AG09319 (cell line): ENCODE measurements at places on chromosomes 11 and 22.

DNA sequence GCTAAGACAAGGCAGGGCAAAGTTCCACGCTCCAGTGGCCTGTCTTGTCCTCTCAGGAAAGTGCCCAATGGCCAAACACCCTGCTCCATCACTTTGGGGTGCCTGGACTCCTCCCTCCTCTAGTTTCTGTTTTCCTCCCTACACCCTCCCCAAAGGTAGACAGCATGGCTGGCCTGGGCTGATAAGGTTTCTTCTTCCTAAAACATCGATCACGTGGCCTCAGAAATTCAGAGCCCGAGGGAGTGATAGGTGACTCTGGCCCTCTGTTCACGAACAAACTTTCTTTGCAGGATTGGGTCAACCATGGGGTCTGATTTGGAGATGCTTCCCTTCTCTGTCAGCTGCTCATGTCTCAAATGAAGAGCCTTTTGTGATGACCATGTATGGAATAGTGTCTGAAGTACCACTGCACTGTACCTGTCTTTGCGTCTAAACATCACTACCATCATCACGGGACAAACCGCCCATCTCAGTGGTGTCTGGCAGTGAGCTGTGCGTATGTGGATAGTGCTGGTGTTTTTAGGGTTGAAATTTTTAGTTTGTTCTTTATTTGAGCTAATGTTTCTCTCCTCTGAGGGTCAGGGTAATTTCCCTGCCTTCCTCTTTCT is 6.1 kb downstream of the MICAL2 start:
- no peak for DNase-seq

- no peak for DNase-seq
Measured at GRCh38 chr22:40010746-40011145, 16.0 kb downstream of the FAM83F start.

- no peak for DNase-seq
Measured at GRCh38 chr11:64809781-64810241, 540 bp downstream of the MEN1 start.

- no peak for DNase-seq
Measured at GRCh38 chr11:66556086-66556485, 9.4 kb downstream of the ACTN3 start.

- DNase-seq: no peak
Measured at GRCh38 chr11:24511511-24511910, 14.7 kb downstream of the LUZP2 start.

DNA sequence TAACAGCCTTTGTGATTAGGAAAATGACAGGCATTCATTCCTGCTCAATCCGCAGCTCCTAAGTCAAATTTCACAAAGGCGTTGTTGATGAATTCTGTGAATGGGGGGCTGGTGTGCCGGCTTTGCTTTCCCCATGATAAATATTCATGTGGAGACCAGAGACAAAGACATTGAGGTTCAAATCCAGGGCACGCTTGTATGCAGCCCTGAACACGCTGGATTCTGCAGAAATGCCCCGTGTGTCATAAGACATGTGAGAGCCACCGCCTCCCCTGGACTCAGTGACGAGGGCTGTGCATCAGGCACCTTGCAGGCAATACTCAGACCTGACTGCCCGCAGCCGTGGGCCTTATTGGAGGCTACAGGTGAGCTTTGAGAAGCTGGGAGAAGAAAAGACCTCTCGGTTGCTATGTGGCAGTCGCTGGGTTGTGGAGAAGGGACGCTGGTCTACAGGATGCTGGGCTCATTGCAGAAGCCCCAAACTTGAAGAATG is 906.2 kb downstream of the BRD1 start:
- no peak for DNase-seq

DNA sequence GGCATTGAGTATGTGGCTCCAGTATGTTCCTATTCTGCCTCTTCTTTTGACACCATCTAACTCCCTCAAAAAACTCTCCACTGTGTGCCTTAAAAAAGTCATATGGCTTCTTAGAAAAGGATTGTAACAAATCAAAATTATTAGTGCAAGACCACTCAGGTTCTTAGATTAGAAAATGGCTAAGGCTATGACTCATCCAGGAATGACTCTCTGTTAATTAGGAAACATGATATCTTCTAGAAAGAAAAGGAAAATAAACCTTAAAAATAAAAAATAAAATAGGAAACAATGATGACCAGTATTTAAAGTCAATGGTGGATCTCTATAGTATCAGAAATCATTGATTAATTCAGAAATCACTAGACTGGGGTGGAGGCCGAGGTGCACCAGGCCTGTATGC is 21.7 kb downstream of the SLC25A17 start:
- no peak for DNase-seq

DNA sequence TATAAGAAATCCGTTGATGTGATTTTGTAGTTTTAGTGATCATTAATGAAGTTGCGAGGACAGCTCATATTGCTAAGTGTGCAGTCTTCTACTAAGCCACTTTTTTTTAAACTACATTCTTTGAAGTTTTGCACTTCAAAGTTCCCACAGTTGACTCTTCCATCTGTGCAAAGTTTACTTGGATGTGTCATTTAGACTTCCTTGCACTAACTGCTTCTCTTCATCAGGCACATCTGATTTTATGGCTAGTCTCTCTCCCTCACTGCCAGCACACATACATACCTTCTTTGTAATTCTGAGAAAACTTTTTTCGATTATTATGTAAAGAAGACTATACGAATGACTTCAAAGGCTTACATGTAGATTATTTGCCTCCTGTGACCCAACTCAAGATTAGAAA is 250.0 kb downstream of the DYNC2H1 start:
- DNase-seq: no peak

GRCh38 chr11:126430581-126431335 is 75.3 kb downstream of the ST3GAL4 start:
- DNase-seq: no peak

DNA sequence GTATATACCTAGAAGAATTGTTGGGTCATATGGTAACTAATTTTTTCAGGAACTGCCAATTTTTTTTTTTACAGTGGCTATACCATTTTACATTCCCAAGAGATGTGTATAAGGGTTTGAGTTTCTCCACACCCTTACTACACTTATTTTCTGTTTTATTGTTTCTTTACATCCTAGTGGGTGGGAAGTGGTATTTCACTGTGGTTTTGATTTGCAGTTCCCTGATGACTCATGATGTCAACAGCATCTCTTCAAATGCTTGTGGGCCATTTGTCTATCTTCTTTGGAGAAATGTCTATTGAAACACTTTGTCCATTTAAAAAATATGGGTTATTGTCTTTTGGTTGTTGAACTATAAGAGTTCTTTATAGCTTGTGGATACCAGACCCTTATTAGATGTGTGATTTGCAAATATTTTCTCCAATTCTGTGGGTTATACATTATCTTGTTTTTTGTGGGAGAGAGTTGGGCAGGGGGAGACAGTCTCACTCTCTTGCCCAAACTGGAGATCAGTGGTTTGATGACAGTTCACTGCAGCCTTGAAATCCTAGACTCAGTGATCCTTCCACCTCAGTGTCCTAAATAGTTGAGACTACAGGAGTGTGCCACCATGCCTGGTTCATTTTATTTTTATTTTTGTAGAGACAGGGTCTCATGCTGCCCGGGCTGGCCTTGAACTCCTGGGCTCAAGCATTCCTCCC is 30.3 kb upstream of the PISD start:
- no peak for DNase-seq

- peak; percentile 37 for DNase-seq
Measured at GRCh38 chr11:102850973-102851745, 7.8 kb upstream of the MMP3 start.

DNA sequence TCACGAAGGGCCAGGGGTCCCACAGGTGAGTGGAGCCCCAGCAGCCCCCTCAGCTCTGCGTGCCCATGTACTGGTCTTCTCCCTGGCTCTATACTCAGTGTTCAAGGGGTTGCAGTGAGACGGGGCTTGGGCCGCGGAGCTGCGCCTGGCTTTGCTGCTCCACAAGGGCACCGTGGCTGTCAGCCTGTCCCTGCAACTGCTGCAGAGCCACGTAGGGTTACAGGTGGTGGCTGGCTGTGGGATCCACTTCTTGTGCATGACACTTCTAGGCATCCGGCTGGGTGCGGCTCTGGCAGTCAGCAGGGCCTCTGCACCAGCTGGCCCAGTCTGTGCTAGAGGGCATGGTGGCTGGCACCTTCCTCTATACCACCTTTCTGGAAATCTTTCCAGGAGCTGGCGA is 14.3 kb downstream of the MTFP1 start:
- DNase-seq: no peak

DNA sequence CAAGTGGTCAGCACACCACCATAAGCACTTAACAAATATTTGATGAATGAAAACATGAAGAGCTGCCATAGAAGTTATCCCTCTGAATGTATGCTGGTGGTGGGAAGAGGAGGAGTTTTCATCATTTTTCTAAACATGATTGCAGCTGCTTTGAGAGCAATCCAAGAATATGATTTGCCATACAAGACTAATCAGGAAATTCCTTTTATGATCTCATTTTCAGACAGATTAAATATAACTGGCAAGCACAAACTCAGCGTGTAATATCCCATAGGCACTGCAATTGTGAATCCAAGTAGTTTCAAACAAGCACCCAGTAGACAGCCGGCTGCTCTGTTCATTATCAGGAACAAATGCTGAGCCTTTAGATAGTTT is 505.7 kb upstream of the LUZP2 start:
- peak; percentile 20 for DNase-seq

DNA sequence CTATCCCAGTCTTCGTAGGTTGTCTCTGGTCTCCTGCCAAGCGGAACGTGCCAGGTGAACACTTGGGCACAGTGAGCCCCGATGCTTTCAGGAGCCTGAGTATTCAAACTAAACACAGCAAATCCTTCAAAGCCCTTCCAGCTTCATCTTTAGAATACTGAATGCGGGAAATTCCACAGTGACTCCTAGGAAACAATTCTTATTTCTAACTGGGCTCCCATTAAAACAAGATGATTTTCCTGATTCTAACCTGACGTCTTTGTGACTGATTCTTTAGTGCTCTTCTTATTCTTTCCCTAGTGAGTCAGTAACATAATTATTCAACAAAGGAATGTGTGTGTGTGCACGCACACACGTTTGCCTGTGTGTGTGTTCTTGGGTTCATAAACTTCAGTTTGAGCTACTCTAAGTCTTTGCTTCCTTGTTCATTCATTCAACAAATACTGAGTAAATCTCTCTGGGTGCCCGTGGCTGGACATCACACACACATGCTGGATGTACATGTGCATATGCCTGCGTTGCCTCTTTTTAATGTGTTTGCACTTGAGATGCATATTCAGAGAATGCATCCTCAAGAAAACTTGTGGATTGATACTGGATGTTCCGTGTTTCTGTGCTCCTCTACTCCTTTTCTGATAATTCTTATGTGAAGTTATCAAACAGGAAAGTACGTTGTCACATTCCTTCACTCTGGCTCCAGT is 134.5 kb downstream of the WNT7B start:
- no peak for DNase-seq

DNA sequence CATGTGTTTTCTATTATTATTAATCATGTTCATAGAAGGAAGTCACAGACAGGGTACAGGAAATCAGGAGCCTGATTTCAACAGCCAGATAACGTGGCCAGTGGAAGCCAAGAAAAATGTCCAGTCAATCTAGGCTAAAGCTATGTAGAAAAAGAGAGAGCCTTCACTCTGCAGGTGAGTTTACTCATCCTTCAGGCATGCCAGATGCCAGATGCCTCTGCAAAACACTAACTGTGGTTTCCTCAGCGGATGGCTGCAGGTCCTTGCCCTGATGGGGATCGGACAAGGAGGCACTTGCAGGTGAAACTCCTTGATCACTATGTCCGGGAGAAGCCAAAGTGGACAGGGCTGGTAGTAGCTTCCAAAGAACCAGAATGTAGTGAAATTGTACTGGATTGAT is 962.3 kb upstream of the RAG2 start:
- no peak for DNase-seq

DNA sequence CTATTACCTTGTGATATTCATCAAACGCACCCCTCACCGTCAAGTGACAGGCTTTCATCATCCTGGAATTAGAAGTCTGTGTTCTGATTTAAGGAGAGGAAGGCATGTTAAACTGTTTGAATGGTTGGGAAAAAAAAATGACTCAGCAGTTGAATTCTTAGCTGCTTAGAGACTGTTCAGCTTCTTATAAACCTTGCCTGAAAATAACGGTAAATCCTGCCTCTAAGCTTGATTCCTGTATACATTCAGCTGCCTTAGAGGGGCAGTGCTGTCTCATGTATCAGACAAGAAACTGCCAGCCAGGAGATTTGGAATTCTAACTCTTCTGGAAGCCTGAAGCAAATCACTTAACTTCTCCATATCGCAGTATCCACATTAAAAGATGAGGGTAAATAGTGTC is 437.4 kb downstream of the JRKL start:
- no peak for DNase-seq

- no peak for DNase-seq
Measured at GRCh38 chr11:103923451-103923931, 112.9 kb upstream of the DDI1 start.

- DNase-seq: no peak
Measured at GRCh38 chr11:69539416-69540117, 58.1 kb downstream of the LINC01488 start.

- no peak for DNase-seq
Measured at GRCh38 chr22:19723232-19723982, at the start of gene GP1BB. Gene GP1BB, plus strand, starts transcription at chr22:19723539. Its CDS starts 31 bp downstream, at chr22:19723570.

GRCh38 chr22:20433191-20433590 is 4.4 kb downstream of the SCARF2 start:
- DNase-seq: no peak
